NCI-H748 treated with DMSO at 0.1 percent for 48 hours (cell line): ENCODE measurements at places on chromosomes 5 and 9.

- no peak for DNase-seq
These were observed 1068.7 kb downstream of the CDH12 start for GRCh38 chr5:21784487-21784886.

GRCh38 chr5:147037515-147038205 is 159.1 kb upstream of the PPP2R2B start:
- DNase-seq = no peak

GRCh38 chr5:150062216-150062922 is 24.0 kb downstream of the CSF1R start:
- no peak for DNase-seq

DNA sequence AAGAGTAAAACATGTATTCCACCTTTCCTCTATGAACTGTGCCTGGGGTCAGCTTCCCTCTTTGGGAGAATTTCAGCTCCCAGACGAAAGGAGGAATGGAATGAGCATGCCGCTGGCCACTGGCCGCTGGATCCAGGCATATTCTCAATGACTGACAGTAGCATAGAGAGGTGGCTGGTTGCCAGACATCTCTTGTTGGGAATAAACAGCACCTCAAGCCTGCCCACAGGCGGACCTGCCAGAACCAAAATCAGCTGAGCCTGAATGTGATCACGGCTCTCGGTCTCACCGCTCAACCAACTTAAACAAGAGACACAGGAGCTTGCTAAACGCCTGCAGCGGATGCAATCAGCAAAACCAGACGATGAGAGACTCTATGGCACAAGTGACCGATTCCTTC is 20.6 kb downstream of the TBC1D9B start:
- DNase-seq = no peak

- no peak for DNase-seq
These were observed 183.9 kb downstream of the SMARCA2 start for GRCh38 chr9:2198956-2199635.
